Stimulated activated CD8-positive, alpha-beta memory T cell treated with anti-CD3 and anti-CD28 coated beads, Interleukin-7, amount 100 ng/mL, for 24 hours (primary cell): ENCODE measurements at places on chromosomes 16 and 17.

- DNase-seq, result no peak
Observed at GRCh38 chr17:82171750-82172375, 40.8 kb downstream of the CCDC57 start.

DNA sequence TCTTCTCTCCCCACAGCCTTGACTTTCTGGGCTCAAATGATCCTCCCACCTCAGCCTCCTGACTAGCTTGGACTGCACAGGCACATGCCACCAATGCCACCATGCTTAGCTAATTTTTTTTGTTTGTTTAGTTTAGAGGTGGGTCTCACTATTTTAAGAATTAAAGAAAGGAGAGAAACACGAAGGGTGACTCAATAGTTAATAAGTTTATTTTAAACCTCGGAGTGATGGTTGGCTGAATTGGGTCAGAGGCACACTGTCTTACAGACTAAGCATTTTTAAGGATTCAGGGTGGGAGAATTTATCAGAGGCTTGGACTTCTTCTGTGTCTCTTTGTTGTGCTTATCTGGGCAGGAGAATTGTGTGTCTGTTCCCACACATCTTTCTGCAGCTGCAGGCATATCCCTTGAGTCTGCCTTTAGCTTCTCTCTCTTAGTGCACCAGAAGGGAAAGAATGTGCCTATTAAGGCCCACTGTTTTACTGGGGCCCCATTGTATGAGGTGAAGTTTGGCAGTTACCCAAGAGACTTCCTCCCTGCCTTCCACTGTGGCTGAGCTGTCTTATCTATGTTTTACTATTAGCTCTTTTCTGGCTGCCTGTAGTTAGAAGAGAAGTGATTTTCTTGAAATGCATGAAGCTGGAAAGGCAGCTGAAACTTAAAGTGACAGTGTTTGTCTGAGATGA, 2172.0 kb downstream of the TP53TG3F start:
- DNase-seq, result no peak

GRCh38 chr16:6560306-6561100, 772.1 kb upstream of the RBFOX1 start:
- DNase-seq, result no peak

- no peak for DNase-seq
Observed at GRCh38 chr17:42519546-42520491, 16.2 kb upstream of the NAGLU start.

- no peak for DNase-seq
Observed at GRCh38 chr17:30580916-30581315, 103.7 kb downstream of the GOSR1 start.

- no peak for DNase-seq
Observed at GRCh38 chr17:31931756-31932155, 5.1 kb upstream of the SUZ12 start.

GRCh38 chr17:78609191-78609641, 32.0 kb upstream of the DNAH17 start:
- DNase-seq, result no peak

DNA sequence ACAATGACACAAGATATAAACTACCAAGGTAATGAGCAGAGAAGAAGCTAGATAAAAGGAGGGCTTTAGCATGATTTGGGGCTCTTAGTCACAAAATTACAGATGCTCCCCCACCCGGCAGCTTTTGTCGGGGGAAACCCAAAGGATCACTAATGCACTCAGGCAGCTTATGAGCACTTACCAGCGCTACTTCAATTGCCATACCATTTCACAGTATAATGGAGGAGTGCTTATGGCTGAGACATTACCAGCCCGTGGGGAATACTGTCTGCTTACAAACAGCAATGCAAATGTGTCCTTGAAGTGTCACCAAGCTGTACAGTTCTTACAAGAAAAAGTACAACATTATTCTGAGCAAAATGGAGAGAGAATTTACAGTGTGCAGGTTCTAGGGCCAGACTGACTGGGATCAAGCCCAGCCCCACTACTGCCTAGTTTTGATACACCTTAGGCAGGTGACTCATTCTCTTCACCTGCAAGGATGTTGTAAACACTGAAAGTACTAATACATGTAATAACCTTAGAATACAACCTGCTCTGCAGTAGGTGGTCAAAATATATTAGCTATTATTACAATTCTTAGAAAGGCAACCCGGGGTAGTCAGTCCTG, 16.3 kb downstream of the ANKFY1 start:
- no peak for DNase-seq

DNA sequence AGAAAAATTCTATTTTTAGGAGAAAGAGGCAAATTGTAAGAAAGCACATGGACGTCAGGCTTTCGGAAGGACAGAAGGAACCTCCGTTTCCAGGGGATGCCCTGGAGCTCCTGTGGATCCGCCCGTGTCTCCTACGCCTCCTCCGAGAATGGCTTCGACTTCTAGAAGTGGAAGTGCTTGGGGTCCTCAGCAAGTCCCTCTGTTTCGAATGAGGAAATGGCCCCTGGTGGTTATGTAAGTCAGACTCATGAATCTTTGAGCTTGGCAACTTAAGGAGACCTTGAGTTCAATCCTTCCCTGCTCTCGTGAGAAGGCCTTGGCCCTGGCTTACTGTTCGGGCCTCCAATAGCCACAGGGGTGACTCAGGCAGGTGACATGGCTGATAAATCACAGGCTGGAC, 38.9 kb downstream of the COX4I1 start:
- no peak for DNase-seq

- no peak for DNase-seq
Observed at GRCh38 chr17:67047382-67047781, 3.0 kb downstream of the CACNG1 start.

- DNase-seq, result no peak
Observed at GRCh38 chr17:36816214-36816906, 120.9 kb upstream of the LHX1 start.
